Muscle of arm (tissue), 14 donors: ENCODE measurements at places on chromosomes 12 and 14. TPM values are rescaled to one million over a fixed set of nuclear protein-coding genes. Genes with fewer than 3 reads are reported as not detected.

DNA sequence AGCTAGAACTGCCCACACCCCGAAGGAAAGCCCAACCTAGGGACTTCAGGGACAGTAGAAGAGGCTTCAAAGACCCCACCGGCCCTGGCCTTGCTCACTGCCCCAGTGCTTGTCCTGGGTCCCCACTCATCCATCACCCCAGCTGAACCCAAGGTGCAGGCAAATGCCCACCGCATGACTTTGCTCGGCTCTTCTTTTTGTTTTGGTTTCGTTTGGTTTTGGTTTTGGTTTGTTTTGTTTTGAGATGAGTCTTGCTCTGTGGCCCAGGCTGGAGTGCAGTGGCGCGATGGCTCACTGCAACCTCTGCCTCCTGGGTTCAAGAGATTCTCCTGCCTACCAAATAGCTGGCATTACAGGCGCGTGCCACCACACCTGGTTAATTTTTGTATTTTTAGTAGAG lies 9.0 kb downstream of the CCDC85C start:
- no peak for DNase-seq

GRCh38 chr12:22443379-22444316 lies 100.7 kb downstream of the C2CD5 start:
- peak; percentile 76 for DNase-seq

DNA sequence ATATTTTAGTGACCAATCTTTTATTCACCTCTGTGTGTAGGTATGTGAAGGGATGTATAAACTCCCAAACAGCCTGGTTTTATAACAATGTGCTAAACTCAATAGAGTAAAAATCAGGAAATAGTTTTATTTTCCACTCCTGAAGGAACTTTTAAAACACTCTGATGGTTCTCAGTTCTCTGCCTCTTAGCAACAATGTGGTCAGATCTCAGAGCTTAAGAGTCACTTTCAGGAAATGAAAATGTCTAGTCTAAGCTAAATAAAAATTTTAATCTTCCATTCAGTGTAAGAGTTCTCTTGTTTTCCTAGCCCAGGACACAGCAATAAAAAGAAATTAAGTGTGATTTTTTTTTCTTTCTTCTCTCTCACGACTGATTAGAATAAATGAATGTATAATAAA lies 718.0 kb downstream of the C12orf50 start:
- DNase-seq, result no peak

GRCh38 chr12:27651201-27651600 lies 45.0 kb upstream of the REP15 start:
- DNase-seq, result no peak

BCL2L14 gene
- polyA plus RNA-seq, result 0.11 TPM

DNA sequence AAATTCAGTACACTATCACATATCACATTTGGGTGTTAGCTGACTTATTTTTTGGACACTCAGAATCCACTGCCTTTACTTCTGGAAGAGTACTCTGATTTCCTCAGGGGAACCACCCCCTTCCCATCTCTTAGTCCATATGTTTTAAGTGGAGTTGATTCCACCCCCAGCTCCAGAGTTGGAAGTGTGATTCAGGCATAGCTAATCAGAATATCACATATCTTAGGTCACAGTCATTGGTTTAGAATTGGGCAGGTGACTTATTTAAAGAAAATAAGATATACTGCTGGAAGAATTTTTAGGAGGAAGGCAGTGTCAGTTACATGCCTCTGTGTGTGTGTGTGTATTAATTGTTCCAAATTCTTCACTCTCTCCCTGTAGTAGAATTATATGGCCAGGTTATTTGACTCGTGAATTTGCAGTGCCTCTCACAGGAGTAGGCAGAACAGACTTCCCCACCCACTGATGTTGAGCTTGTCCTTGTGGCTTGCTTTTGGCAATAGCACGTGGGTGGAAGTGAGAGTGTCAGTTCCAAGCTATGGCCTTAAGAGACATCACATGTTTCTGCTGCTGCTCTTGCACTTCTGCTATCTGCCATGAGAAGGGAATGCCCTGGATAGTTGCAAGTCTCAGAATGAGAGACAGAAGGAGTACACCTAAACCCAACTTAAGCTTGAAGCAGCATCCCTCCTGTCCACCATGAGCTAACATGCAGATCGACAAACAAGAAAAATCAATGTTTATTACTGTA lies 6.4 kb upstream of the GAS2L3 start:
- no peak for DNase-seq

RNU4-1 gene
- polyA plus RNA-seq, result not detected

DNA sequence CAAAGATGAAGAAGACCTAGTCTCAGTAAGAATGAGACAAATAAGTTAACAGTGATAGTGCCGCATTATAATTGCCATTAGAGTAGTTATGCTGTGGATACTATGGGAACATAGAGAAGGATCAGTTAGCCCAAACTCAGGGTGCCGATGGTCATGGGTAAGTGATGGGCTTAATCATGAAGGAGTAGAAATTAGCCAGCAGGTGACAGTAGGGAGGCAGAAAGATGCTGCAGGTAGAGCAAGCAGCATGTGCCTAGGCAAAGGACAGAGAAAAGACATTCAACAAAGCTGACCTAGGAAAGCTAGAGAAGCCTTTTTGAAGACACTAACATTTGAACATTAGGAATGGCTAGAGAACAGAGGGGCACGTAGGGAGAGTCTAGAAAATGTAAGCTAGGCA lies 30.6 kb upstream of the PTPRQ start:
- no peak for DNase-seq

DNA sequence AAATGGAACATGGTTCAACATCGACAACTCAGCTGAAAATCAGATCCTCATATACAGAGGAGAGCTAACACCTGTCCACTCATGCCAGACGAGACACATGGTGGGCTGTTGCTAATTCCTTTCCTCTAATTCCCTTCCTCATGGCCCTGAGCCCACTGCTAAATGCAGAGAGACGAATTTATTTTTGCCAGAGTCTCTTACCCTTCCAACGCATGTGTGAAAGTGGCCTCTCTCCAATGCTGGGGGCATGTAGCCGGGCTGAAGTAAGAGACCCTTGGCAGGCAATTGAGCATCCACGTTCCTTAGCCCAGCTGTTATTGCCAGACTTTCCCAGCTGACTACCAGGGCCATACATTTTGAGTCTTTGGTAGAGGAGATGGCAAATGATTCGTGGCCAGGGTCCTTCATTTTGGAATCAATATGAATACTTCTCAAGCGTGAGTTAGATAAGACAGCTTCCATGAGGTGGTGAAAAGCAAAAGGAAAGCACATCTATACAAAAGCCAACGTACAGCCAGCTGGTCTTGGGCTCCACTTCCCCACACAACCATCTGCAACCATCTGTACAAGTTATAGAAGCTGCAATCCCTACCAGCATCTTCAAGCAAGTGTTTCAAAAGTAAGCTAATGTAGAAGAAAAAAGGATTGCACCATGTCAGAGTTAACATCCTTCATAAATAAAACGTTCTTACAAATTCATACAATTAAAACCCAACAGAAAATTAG lies 28.6 kb downstream of the CORO1C start:
- DNase-seq, result peak; percentile 47

DNA sequence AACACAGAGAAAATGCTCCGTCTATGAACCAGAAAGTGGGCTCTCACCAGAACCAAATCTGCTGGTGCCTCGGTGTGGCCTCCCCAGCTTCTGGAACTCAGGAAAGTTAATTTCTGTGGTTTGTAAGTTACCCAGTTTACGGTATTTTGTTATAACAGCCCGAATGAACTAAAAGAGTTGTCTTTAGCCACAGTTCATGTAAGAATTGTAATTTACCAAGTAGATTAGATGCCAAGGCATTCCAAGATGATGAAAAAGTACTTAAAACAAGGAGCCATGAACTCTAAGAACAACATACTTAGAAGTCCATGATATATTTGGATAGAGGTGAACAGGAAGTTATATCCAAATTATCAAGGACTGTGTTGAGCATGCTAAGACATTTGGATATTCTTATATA lies 259.9 kb upstream of the GARIN6 start:
- DNase-seq, result no peak

INSM2 gene
- 0.11 TPM for polyA plus RNA-seq

DNA sequence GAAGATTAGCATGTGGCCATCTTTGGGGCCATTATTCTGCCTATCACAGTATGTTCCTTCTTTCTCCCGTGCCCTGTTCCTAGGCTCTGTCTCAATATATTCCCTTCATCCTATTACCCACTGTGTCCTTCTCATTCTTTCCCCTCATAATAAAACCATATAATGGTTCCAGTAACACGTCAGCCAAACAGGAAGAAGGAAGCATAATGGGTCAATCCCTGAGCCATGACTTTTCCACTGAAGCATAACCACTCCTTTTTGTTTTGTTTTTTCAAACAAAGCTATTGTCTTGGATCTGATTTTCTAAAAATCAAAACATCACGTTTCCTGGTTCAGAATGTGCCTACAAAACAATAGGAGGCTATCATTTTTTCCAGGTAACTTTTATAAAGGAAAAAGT lies 21.3 kb upstream of the RHOJ start:
- DNase-seq, result no peak

DNA sequence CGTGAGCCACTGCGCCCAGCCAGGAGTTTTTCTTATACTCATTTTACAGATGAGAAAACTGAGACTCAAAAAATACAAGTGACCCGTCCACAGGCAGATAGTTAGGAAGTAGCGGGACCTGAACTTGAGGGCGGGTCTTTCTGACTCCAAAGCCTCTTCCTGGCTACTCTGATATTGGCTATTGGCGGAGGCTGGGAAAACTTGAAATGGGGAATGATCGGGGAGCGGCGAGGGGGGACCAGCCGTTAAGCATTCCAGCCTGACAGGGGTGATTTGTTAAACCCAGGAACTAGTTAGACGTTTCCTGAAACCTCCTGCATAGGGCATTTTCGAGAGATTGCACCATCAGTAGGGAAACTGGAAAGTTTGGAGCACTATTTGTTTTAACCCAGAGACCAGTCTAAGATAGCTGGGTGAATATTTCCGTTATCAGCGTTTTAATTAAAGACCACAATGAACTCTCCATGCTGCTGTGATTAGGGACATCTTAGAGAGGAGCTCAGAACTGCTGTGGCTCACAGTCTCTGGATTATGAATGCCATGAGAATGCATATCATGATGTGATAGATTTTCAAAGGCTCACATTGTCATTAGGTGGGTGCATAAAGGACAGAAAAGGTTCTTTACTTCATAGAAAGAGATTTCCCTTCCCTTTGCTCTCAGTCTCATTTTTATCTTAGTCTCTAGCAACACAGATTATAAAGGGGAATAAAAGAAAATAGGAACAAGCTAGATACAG lies 2.5 kb downstream of the NR1H4 start:
- DNase-seq, result no peak

TAS2R10 gene
- polyA plus RNA-seq, result 0.42 TPM

ST8SIA1 gene
- 9.6 TPM for polyA plus RNA-seq
